ENCODE measurements at places on chromosomes 7 and 10. TPM values are rescaled to one million over a fixed set of nuclear protein-coding genes. Genes with fewer than 3 reads are reported as not detected.
A peak's percentile ranks its signal among the peaks of the same experiment; 100 is the strongest.

DNA sequence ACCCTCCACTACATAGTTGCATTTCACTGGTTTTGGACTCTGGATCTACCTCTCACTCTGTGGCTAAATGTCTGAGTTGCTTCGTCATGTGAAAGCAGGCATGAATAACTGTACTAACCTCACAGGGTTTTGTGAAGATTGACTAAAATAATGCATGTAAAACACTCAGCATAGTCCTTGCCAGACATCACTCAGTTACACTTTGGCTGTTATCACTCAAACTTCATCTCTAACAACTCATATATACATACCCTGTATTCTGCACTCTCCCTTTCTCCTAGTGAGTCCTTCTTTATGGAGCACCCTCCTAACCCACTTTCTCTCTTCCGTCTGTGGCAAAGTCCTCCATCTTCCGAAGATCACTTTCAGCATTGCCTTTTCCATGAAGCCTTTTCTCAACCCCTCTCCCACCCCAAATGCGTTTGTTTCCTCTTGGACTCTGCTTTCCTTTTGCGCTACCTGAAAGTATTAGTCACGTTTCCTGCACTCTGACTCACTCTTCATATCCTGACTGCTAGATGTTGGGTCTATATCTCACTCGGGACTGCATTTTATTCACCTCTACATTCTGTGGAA is 72.6 kb downstream of the OSBPL3 start:
- no peak for DNase-seq

DNA sequence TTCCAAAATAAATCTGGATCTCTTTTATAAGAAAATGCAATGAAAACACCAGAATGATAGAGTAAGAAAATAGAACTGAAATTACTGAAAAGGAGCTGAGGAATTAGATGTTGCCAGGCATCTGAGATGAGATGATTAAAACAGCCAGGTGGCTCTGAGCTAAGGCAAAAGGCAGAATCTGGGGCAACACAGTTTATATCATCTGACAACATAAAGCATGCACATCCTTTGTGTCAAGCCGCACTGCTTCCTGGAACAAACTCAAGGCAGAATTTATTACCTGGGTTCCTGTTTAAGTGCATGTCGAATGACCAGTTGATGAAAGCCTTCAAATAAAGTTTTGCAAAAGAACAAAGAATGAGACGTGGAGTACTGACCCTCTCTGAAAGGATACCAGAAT is 247.0 kb downstream of the SNX10 start:
- no peak for DNase-seq

DNA sequence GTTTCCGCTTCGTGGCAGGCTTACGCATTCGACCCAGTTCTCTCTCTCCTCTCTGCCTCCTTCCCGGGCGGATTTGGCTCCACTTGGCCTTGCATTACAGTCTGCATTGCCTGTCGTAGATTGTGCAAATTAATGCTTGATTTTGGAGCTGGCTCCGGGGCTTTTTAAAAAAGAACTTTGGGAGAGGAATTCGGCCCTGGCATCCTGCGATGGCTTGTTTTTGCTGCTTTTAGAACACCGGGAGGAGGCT is 767 bp downstream of the EIF4EBP2 start:
- no peak for DNase-seq

- peak; percentile 92 for DNase-seq
Measured at GRCh38 chr7:74027683-74028320, at the start of gene ELN. Gene ELN (plus strand): TSS chr7:74028173. CDS start chr7:74028188, 15 bp downstream.

DNA sequence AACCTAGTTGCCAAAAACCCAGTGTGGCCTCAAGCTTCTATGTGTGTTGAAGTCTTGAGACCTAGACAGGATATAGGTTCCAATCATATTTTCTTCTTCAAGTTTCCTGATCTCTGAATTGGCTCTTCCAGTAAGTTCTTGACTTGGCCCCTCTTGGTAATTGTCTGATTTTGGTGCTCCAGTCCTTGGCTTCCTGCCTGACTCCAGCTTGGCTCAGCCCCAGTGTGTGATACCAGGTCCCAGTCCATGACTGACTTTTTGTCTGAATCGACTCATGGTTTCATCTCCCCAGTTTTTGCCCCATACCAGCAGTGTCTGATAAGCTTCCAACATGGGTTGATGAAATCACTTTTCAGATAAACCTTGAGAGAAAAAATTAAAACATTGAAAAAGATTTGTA is 72.3 kb downstream of the FAS start:
- DNase-seq = no peak

DNA sequence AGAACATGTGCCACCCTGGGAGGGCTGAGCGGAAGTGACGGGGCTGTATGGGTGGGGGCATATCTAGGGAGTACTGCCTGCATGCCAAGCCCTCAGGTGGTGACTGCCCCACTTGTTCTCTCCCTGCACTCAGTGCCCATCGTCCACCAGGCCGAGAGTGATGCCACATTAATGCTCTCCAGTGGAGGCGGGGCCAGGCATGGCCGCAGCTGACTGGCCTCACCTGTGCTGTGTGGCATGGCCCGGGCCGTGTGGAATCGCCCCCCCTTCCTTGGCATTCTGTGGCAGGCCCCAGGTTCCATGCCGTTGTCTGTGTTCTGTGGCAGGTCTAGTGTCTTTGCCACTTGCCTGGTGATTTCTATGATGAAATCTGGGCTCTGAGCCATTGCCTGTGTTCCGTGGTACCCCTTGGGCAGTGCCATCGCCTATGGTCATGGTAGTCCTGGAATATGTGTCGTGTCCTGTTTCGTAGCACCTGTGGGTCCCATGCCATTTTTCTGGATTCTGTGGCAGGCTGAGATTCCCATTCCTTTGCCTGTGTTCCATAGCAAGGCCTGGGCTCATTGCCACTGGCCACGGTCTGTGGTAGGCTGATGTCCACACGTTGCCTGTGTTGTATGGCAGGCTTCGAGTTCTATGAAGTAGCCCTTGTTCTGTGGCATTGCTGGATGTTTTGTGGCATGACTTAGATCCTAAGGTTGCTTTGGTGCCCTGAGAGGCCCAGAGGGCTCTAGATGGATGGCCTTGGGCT is 8.9 kb downstream of the FLNC start:
- DNase-seq = no peak

Gene CYP3A7
- polyA plus RNA-seq = not detected

Gene AUTS2
- 70.2 TPM for polyA plus RNA-seq

Gene PAPOLB
- polyA plus RNA-seq = not detected

Measured in muscle of back (tissue), 13 donors.